ENCODE measurements at places on chromosomes 5 and 9.

GRCh38 chr5:96729156-96729555 lies 67.0 kb downstream of the CAST start:
- DNase-seq = no peak

GRCh38 chr9:1522219-1522767 lies 472.1 kb downstream of the DMRT2 start:
- DNase-seq = no peak

DNA sequence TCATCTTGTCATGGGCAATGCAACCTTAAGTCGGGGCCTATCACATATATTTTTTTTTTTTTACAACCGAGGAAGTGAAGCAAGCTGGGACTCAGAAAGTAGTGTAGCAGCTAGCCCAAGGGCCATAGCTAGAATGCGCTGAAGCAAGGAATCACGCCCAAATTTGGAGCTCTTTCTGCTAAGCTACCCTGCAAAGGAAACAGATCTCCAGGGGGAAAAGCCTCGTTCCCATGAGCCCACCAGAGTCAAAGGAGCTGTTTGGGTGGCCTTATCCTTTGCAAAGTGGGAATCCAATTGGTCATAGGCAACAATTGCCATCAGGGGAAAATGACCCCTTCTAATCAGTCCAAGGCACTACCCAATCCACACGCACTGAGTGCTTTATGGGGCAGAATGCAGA lies 390.4 kb downstream of the EBF1 start:
- DNase-seq = no peak

- no peak for DNase-seq
Observed at GRCh38 chr5:15837551-15838289, 337.7 kb downstream of the FBXL7 start.
